T-helper 1 cell (primary cell): ENCODE measurements at places on chromosomes 12 and 14.

GRCh38 chr12:86777325-86777724, 521.1 kb upstream of the MGAT4C start:
- DNase-seq: no peak

DNA sequence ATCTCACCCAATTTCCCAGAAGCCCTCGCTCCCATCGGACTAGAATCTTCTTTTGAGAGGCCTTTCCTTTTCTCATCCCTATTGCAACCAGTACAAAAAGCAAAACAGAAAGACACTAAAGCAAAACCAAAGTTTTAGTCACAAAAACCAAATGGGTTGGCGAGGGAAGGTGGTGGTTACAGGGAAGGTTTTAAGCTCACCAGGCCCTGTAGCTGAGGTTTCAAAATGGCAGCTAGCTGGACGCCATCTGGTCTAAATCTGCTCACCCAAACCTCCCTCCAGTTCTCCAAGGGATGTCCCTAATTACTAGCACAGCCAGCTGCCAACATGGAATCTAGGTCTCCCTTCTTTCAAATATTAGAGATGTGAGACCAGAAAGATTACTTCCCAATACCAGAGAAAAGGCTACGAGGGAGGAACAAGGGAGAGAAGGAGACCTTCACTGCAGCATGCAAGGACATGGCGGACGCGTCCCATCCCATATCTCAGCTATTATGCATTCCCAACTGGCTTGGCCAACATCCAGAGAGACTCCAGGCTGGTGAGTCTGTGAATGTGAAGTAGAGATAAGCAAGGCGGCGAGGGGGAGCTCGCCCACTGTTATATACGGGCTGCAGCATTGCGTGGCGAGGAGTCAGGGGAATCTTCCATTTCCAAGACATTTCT, 70.8 kb downstream of the DPF3 start:
- DNase-seq: no peak

- no peak for DNase-seq
Measured at GRCh38 chr14:68949601-68949965, 29.5 kb downstream of the ACTN1 start.

DNA sequence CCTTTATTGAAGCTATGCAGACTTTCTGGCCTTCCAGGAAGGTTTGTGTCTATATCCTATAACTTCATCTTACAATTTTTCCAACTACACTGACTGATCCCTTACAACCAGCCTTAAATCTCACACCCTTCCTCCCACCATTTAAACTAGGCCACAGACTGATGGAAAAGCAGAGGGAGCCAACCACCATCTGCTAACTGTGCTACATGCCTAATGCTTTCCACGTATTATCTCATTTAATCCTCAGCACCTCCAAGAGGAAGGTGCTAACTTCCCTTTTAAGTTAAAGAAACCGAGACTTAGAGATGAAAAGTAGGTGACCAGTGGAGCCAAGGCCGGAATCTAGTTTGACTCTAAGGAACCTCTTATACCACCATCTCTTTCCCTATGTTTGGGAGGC, 22.7 kb upstream of the BLTP3B start:
- no peak for DNase-seq

GRCh38 chr14:76687611-76688382, 73.5 kb upstream of the VASH1 start:
- DNase-seq: no peak

DNA sequence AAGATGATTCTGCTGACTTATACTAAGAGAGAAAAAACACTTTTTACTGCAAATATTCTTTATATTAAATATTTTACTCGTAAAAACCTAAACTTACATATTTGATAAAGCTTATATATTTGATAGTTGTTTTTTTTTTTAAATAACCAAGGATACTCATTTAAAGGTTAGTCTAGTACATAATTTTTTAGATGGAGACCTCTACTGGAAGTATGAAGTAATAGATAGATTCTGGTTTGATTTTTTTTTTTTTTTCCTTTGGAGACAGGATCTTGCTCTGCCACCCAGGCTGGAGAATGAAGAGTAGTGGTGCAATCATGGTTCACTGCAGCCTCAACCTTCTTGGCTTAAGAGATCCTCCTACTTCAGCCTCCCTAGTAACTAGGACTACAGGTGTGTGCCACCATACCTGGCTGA, 16.4 kb downstream of the ARID2 start:
- peak; percentile 8 for DNase-seq

DNA sequence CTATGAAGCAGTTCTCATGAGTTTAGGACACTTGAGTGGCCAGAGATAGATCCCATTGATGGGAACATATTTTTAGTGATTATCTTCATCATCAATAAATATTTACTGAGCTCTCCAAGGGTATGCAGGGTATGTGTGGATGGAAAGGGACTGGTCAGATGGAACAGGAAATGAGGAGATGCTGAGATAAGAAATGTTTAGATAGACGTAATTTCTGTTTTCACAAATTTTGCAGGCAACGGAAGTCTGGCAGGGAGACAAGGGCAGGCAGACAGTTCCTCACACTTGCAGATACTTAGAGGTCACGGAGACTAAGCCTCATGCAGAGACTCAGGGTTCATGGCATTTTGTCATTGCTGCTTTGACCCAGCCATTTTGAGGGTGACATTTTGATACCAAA, 24.3 kb downstream of the BCL2L14 start:
- no peak for DNase-seq

- DNase-seq: no peak
Measured at GRCh38 chr14:60204843-60205774, 39.9 kb upstream of the DHRS7 start.

GRCh38 chr12:5073853-5074252, 30.2 kb downstream of the KCNA5 start:
- DNase-seq: no peak
